ENCODE measurements at places on chromosomes 7 and 10. TPM values are rescaled to one million over a fixed set of nuclear protein-coding genes. Genes with fewer than 3 reads are reported as not detected.

The PRKCQ gene
- 25.8 TPM for total RNA-seq

The SEMA4G gene
- total RNA-seq: 0.46 TPM

DNA sequence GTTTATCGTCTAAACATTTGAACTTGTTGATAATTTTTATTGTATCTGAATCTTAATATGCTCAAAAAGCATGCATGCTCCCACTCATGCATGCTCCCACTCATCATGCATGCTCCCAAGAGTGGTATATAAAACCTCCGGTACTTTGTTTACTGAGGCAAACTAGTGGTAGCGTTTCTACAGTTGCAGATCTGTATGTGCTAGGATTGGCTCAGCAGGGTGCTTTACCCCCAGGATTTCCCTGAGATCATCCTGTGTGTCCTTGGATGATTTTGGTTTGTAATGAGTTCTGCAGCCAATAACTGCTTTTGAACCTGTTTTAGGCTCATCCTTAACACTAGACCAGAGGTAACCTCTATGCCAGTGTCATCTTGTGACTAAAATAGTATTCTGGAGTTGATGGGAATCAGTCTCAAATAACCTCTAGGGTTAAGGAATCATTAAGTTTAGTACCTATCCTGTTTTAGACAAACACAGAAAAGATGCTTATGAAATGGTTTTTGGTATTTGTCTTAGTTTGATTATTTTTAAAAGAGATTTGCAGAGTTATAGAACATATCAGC, 40.4 kb downstream of the PHTF2 start:
- no peak for DNase-seq

DNA sequence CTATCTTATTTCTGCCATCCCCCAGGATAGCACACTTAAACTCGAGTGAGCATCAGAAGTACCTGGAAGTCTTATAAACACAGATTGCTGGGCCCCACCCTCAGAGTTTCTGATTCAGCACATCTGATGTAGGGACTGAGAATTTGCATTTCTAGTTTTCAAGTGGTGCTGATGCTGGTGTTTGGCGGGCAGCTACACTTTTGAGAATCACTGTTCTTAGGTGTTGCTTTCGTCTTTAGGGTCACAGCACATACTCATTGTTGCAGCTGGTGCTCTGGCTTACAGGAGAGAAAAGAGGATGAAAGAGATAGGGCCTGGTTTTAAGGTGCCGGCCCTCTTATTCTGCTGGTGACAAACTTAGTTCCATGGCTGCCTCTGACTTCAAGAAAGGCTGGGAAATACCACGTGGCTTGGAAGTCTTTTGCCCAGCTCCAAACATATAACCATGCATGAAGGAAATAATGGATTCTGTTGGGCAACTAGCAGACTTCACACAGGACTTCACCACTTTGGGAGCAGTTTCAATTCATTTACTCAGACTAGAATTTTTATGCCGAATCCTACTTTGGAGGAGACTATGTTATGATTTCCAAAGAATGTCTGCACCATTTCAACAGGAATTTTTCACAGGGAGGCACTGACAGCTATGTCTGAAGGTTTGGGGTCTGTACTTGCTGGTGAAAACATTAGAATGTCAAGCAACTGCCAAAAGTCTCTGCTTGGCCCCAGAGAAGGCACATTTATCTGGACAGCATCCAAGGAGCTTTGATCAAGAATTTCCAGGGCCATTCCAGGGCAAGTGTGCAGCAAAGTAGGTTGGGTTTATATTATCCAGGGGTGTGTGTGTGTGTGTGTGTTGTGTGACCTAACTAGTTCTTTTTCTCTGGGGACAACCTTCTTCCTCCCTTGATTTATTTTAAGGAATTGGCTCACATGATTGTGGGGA, 6.9 kb upstream of the MINDY4 start:
- DNase-seq: no peak

DNA sequence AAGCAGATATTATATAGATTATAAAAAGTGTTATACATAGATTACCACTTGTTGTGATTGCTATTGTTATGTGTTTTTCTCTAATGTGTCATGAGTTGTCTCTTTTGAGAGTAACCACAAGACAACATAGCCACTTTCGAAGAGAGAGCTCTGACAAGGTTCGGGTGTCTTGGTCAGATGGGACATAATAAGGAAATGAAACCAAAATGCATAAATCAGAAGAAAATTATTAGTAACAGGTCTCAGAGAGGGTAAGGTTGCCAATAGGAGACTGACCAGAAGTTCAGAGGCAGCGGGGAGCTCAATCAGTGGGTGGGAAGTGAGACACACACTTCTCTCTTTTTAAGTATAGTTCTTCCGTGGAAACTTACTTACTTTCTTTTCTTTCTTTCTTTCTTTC, 639.2 kb upstream of the POT1 start:
- DNase-seq: no peak

DNA sequence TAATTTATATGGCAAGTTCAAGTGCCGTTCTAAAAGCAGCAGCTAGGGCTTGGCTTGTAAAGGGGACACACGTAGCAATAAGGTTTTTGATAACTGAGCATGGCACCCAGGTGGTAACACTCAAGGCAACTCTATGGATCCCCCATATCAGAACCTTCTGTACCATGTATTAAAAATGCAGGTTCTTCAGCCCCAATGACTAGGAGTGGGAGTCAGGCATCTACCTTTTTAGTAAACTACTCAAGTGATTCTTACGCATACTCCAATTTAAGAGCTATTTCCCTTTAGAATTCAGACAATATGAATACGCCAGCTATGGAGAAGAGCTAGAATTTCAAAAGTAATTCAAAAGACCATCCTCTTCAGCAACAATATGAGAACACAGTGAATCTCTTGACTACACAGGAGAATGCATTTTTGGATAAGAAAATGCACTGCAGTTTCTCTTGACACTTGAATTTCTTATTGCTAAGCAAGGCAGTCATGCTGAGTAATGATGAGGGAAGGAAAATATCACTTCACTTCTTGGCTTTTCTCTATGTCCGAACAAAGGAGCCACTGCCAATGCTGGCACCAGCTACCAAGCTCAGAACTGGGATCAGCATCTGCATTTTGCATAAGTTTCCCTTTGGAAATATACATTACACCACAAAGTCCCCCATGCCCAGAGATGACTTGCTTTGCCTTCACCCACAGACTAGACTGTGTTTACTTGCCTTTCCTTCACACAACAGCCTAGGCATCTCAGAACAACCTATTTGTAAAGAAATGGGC, 53.5 kb downstream of the ABLIM1 start:
- no peak for DNase-seq

GRCh38 chr10:113169111-113169510, 219.1 kb downstream of the TCF7L2 start:
- DNase-seq: no peak

DNA sequence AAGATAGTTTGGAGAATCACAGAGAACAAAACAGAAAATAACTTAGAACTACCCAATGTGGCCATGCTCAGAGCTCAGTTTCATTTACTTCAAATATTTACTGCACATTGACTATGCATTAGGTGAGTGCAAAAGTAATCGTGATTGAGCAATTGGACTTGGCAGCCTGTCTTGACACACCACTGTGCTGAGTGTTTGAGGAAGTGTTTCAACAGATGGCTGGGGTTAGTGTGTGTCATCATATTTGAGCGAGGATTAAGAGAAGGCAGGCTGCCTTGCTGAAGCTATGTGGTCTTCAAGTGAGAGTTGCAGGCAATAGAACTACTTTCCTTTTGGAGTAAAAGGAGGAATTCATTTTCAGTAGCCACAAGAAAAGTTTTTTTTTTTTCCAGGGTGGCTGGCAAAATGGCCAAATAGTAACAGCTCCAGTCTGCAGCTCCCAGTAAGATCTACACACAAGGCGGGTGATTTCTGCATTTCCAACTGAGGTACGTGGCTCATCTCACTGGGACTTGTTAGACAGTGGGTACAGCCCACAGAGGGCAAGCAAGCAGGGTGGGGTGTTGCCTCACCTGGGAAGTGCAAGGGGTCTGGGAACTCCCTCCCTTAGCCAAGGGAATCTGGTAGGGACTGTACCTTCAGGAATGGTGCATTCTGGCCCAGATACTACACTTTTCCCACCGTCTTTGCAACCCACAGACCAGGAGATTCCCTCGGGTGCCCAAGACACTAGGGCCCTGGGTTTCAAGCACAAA, 37.6 kb downstream of the AKR1C4 start:
- peak; percentile 28 for DNase-seq
